ENCODE measurements at places on chromosomes 16 and 17. TPM values are rescaled to one million over a fixed set of nuclear protein-coding genes. Genes with fewer than 3 reads are reported as not detected.

DNA sequence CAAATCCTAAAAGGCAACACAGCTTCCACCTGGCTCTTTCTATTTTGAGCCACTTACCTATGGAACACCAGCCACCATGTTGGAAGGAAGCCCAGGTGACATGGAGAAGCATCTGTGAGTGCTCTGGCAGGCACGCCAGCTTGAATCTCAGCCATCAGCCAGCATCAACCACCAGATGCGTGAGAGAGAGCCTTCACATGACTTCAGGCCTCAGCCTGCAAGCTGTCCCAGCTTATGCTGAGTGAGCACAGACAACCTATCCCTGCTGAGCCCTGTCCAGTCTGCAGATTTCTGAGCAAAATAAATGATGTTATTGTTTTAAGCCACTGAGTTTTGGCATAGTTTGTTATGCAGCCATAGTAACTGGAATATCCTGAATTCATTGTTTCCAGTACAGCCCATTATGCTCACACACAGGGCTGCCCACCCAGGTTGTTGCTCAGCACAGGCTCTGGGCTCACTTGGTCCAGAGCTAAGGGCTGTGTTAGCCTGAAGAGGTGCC, 35.1 kb downstream of the TMEM238L start:
- H3K4me3 ChIP-seq = no peak overlapping the region
- H3K4me1 ChIP-seq = no peaks in the 10 kb centered on the region
- H3K36me3 ChIP-seq = peaks cover 4% of the 10 kb centered on the region
- H3K27ac ChIP-seq = no peak overlapping the region

DNA sequence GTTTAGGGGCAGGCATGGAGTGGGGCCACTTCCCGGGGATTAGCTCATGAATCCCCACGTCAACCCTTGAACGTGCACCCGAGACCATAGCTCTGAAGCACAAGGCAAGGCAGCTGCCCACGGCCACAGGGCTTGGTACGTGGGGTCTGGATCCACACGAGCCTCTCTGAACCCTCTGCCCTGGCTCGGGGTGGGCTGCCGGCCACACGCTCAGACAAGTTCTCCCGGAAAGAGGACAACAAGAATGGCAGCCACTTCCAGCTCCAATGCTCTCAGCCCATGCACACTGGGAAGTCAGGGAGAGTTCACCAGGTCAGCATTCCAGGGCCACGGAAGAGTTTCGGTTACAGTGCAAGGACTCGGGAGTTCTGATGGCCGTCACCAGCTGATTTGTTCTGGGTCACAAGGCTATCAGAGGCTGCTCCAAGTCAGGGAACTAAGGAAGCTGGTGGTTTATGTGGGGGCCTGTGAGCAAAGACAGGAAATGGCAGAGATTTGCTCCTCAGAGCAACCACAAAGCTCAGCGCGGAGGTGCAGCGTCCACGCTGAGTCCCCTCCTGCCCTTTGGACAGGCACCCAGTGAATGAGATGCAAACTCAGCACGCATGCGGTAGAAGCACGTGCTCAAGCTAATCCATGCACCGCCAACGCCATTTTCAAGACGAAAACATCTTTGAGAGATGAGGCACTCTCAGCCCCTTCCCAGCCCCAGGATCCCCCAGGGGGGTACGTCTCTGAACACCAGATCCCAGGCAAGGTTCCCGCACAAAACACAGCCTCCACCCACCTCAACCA, 356.4 kb downstream of the FOXL1 start:
- peaks cover under 1% of the 10 kb centered on the region for H3K36me3 ChIP-seq
- H3K27ac ChIP-seq = no peak overlapping the region
- no peak overlapping the region for H3K4me3 ChIP-seq
- H3K27me3 ChIP-seq = no peaks in the 10 kb centered on the region
- H3K4me1 ChIP-seq = peaks cover 28% of the 10 kb centered on the region

DNA sequence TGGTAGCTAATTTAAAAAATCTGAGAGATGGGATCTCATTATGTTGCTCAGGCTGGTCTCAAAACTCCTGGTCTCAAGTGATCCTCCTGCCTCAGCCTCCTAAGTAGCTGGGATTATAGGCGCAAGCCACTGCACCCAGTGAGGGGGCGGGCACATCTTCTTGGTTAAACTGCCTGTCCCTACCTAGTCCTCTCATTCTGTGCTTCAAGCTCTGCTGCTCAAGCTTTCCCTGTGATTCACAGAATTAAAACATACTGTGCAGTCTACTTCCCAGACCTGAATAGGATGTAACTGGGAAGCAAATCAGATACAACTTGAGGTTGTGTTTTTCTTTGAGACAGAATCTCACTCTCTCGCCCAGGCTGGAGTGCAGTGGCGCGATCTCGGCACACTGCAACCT, 2.3 kb downstream of the MRPL38 start:
- peaks cover 13% of the 10 kb centered on the region for H3K4me1 ChIP-seq
- H3K4me3 ChIP-seq = no peak overlapping the region
- DNase-seq = no peak
- no peak overlapping the region for H3K27ac ChIP-seq
- no peaks in the 10 kb centered on the region for H3K27me3 ChIP-seq
- H3K36me3 ChIP-seq = peaks cover 8% of the 10 kb centered on the region

- no peaks in the 10 kb centered on the region for H3K36me3 ChIP-seq
- no peak for DNase-seq
- no peaks in the 10 kb centered on the region for H3K27me3 ChIP-seq
- no peak overlapping the region for H3K4me3 ChIP-seq
- H3K4me1 ChIP-seq = no peaks in the 10 kb centered on the region
- no peak overlapping the region for H3K27ac ChIP-seq
Measured at GRCh38 chr16:35686595-35686994, 2227.2 kb downstream of the TP53TG3F start.

DNA sequence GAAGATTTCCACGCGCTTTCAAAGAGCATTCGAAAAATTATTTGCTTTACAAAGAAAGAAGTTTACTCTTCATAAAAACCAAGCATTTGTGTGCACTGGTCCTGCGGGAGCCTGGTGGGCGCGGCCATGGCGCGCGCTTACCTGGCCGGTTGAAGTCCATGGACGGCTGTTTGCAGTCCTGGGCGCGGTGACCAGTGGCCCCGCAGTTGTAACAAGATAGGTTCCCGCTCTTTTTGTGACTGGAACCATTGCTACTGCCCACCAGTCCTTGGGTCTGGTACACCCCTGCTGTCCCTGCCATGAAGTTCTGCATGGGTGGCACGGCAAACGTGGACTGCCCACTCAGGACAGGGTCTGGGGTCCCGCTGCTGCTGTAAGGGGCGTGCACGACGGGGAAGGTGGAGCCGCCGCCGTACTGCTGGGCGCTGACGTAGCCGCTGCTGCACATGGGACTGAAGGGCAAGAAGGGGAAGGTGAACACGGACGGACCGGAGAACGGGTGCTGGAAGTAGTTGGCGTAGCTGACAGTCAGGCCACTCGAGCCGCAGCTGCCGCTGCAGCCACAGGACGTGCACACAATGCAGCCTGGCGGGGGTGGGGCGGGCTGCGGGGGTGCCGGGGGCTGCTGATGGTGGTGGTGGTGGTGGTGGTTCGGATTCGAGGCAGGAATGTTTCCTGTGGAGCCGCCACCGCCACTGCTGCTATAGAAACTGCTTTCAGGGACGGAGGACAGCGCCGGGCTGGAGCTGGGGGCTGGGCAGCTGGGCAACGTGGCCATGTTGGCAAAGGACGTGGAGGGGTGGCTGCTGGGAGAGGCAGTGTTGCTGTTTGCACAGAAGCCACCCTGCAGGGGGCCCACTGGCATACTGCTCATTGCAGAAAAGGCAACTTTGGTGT, 19.5 kb downstream of the MAP1LC3B start:
- H3K27me3 ChIP-seq = no peaks in the 10 kb centered on the region
- peak; percentile 86 for DNase-seq
- H3K27ac ChIP-seq = no peak overlapping the region
- H3K4me1 ChIP-seq = peaks cover 13% of the 10 kb centered on the region
- H3K4me3 ChIP-seq = no peak overlapping the region

GRCh38 chr16:73253922-73254480, 206.1 kb upstream of the ZFHX3 start:
- no peak overlapping the region for H3K27ac ChIP-seq
- no peaks in the 10 kb centered on the region for H3K36me3 ChIP-seq

DNA sequence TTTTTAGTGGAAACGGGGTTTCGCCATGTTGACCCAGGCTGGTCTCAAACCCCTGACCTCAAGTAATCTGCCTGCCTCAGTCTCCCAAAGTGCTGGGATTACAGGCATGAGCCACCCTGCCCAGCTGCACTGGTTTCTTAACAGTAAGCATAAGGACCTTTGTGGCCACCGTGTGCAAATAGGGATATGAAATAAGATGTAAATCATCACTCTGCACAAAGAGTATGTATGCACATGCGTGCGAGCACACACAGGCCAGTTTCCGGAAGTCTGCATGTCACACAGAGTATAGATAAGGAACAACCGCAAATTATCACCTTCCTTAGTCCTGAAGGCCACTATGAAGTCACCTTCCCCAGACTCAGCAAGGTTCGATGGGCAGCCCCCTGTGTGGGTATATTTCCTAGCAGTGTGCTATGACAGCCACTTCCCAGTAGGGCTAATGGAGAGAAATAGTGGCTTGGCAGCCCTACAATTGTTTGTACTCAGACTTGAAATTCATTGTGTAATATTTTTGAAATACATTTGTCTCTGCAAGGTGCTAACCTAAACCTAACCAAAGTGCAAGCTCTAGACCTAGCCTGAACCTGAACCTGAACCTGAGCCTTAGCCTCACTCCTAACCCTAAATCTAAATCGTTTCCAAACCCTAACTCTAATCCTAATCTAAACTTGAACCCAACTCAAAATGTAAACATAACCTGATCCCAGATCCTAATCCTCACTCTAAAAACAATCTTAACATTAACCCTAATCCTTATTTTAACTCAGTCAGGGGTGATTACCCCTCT, 48.4 kb upstream of the SKAP1 start:
- no peaks in the 10 kb centered on the region for H3K36me3 ChIP-seq
- no peak overlapping the region for H3K27ac ChIP-seq
- H3K4me1 ChIP-seq = peaks cover 9% of the 10 kb centered on the region
- no peak overlapping the region for H3K4me3 ChIP-seq

DNA sequence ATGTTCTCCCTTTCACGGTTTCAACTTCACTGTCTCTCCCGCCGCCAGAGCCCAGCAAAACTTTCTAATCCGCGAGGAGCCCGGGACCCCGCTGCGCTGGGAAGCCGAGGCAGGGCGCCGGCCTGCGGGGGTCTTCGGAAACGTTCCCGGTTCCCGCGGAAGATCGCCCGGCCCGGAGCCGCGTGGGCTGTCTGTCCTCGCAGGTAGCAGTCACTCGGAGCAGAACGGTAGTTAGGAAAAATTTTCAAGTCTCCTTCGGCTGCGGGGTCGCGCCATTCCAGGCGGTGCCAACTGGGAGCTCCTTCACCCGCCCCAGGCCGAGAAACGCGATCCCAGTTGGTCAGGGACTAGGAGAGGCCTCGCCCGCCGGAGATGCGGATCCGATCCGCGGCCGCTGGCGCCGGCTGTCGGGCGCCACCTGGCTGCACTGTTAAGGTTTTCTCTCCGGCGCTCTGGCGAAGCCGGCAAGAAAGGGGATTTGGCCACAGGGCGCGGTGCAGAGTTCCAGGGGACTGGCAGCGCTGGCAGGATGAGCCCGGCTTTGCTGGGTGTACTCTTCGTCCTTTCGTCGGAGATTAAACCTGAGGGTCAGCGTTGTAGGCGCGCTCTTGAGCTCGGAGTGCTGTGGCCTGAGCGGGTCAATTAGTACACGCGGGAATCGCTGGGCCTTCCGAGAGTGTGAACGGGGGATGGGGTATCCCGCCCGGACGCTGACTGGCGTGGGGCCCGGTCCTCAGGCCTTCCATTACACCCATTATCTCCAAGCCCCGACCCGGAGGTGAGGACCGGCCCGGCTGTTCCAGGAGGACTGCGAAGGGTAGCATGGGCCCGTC, 135.4 kb downstream of the KCNJ12 start:
- H3K4me3 ChIP-seq = peak overlapping the region; percentile 79
- H3K27ac ChIP-seq = peak overlapping the region; percentile 84
- DNase-seq = no peak
- peaks cover 15% of the 10 kb centered on the region for H3K4me1 ChIP-seq

Gene ABCC1
- 118 TPM for total RNA-seq

Gene KCNH4
- not detected for total RNA-seq

Gene NGFR
- total RNA-seq = 1.7 TPM

Gene CLEC18A
- 3.5 TPM for total RNA-seq

Gene C1QBP
- total RNA-seq = 82.8 TPM

Gene KIF19
- not detected for total RNA-seq
